ENCODE measurements at places on chromosomes 6 and 20.

- no peak for DNase-seq
These were observed 107.9 kb upstream of the NXT1 start for GRCh38 chr20:23242556-23243180.

- no peak for DNase-seq
These were observed 71.0 kb upstream of the MRAP2 start for GRCh38 chr6:83962582-83962981.

DNA sequence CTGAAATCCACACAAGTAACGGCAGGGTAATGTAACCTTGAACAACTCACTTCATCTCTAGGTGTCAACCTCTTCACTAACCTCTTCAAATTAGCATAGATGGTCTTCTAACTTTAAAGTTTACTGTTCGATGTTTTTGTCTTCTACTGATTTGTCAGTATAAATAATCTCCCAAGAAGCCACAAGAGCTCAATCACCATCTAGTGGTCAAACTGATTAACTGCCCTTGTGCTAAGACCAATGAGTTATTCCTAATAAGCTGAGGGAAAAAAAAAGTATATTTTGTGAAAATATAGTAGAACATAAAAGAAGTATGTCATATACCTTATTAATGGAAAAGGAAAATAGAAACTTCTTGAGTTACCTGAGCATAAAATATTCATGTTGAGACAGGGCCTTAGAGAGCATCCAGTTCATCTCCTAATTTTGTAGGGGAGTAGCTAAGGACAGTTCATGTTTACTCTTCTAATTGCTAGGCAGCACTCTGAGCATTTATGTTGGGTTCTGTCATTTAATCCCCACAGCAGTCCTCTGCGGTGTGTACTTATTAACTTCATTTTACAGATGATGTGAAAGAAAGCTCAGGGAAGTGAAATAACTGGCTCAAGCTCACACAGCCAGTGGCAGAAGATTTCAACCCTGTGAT is 317.1 kb downstream of the ESR1 start:
- peak; percentile 23 for DNase-seq

- no peak for DNase-seq
These were observed 71.6 kb upstream of the LGSN start for GRCh38 chr6:63391203-63391970.

GRCh38 chr20:5557123-5557522 is 193.1 kb upstream of the SHLD1 start:
- DNase-seq: peak; percentile 18

DNA sequence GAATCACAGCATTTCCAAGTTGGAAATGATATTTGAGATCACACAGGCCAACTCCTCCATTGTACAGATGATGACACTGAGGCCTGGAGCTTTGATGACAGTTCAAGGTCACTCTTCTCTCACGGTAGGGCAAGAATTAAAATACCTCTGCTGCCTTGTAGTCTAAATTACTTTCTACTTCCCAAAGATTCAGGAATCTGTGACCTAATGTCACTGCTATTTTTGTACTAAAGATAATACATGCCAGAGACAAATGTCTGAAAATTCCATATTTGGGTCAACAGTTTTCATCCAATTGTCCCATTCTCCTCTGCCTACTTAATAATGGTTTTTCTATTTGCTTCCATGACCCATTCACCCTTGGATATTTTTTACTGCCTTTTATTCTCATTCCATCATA is 160.0 kb downstream of the SOD2 start:
- DNase-seq: no peak

- no peak for DNase-seq
These were observed 31.8 kb downstream of the ZDHHC14 start for GRCh38 chr6:157412791-157413190.

DNA sequence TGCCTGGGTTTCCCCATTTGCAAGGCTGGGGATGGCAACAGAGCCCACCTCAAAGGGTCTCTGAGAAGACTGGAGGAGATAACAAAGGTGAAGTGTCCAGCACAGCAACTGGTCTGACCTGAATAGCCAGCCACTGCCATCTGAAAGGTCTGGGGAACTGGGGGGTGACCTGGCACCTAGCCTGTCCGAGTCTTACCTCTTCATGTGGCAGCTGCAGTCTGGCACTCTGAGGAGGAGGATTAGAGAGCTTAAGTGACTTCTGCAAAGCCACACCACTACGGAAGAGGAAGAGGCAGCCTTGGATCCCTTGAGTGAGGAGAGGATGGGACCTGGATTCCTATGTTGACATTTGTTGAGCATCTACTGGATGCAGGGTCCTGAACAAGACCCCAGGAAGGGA is 22.2 kb downstream of the C20orf203 start:
- DNase-seq: no peak

DNA sequence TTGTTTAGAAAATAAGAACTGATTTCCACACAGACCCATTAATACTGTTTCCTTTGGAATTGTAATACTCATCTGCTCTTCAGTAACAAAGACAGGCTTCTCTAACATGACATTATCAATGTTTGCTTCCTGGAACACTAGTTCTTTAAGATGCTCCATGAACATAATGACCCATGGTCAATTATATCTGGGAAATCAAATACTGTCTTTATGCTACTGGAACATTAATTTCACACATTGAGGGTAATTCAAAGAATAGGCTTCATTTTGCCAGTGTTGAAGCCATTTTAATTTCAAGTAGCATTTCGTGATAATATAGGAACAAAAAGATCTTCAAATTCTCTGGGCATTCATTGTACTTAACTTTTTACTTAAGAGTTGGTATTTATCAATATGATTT is 80.9 kb downstream of the OPN5 start:
- DNase-seq: no peak

DNA sequence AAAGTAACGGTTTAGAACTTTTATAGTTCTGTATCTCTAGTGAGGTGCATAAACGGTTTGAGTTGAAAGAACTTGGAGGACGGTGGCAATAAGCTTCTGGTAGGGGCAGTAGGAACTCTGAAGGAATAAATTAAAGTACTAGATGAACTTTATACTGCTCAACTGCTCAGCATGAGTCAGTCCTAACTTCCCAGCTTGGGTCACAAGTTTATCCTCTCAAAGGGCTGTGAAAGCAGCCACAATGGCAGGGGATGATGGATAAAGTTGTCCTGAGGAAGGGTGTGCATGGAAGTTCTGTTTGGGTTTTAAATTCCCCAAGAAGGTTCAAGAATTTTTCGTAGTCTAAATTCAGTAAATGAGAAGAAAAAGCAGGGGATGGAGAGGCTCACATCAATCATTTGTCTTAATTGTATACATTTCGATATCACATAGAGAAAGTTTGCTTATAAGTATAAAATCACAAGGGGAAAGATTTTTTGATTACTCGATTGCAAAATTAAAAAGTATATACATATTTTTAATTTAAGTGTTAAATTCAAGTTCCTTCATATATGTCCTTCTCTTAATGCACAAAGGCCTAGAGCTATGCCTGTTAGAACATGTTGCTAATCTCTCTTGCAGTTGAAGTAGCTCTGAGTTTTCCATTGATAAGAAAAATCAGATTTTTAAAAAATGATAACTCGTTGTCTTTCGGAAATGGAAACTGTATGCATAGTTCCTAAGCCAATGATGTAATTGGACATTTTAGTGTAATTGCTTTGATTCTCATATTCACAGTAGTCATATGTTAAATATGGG is 55.3 kb upstream of the JAG1 start:
- peak; percentile 49 for DNase-seq

DNA sequence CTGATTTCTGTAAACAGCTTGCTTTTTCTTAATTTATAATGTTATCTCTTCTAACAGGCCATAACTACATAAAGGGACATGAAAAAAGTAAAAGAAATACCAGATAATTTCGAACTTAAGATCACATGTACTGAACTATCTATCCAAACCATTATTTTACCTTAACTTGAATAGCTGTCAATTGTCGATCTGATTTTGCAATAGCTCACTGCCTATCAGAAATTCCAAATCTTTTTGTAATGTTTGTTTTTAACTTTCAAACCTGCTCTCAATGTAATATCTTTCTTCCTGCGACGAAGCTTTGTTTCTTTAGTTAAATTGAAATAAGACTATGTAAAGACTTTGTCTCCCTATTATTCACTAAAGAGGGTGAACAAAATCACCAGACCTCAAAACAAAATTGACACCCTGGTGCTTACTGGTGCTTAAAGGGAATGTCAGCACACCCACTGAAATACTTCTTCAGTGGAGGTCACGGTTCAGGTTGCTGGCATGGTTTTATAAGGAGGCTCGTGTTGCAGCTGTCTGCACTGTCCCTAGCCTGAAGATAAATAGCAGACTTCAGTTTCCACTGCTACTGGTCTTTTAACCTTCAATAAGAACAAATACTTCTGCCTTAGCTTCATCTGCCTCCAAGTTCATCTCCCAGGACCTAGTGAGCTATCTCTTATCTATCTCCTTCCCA is 117.5 kb upstream of the QKI start:
- no peak for DNase-seq

DNA sequence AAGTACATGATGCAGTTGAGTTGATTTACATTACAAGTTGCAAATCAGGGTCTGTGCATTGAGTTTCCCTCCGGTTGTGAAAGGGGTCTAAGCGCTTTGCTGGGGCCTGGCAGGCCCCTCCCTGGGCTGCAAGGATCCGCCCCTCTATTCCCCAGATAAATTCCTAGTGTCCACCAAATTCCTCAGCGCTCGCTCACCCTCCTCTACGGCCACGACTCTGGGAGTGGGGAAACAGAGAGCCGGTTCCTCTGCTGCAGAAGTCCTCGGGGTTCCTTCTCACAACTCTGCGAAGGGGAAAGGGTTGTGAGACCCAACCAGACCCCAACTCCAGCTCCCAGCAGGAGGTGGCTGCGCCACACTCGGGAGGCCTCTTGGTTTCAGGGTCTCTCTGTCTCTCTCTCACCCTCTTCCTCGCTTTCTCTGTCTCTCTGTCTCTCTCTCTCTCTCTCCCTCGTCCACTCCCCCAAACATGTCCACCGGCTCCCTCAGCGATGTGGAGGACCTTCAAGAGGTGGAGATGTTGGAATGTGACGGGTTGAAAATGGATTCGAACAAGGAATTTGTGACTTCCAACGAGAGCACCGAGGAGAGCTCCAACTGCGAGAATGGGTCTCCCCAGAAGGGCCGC is at the start of gene TCF21:
Gene TCF21 (plus strand): TSS at position 185 of the 628 bp plus-strand sequence. CDS start 285 bp downstream, at position 470.
- peak; percentile 44 for DNase-seq

DNA sequence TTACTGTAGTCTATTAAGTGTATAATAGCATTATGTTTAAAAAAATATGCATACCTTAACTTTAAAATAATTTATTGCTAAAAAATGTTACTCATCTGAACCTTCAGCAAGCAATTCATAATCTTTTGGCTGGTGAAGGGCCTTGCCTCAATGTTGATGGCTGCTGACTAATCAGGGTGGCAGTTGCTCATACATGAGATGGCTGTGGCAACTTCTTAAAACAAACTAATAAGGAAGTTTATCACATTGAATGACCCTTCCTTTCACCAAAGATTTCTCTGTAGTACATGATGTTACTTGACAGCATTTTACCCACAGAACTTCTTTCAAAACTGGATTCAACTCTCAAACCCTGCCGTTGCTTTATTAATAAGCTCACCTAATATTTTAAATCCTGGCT is 84.0 kb downstream of the TASP1 start:
- peak; percentile 12 for DNase-seq

- DNase-seq: no peak
These were observed 5.2 kb upstream of the ENPP5 start for GRCh38 chr6:46175976-46176375.

- no peak for DNase-seq
These were observed 398.3 kb downstream of the LAMA2 start for GRCh38 chr6:129281168-129281796.

- no peak for DNase-seq
These were observed 126.5 kb downstream of the WDR27 start for GRCh38 chr6:169575365-169575764.

Data from Daoy (cell line).